ENCODE measurements at places on chromosomes 6 and 20. TPM values are rescaled to one million over a fixed set of nuclear protein-coding genes. Genes with fewer than 3 reads are reported as not detected.

Gene APOBEC2
- not detected for total RNA-seq

Gene ADGRF5
- total RNA-seq = 0.06 TPM

Gene BANF2
- not detected for total RNA-seq

Gene PSMG4
- 45.6 TPM for total RNA-seq

Gene PRRT1
- total RNA-seq = 2.8 TPM

Gene TRPC4AP
- total RNA-seq = 73.1 TPM

Gene HLA-DQB2
- not detected for total RNA-seq

Gene PLCB1
- 8.6 TPM for total RNA-seq

GRCh38 chr20:24870057-24870456 lies 79.0 kb upstream of the CST7 start:
- H3K36me3 ChIP-seq = no peaks in the 10 kb centered on the region
- H3K4me3 ChIP-seq = no peak overlapping the region

- H3K4me3 ChIP-seq = no peak overlapping the region
- no peaks in the 10 kb centered on the region for H3K27me3 ChIP-seq
- no peak for DNase-seq
- no peaks in the 10 kb centered on the region for H3K36me3 ChIP-seq
- H3K27ac ChIP-seq = no peak overlapping the region
Observed at GRCh38 chr6:27053738-27054137, 193.8 kb upstream of the PRSS16 start.

GRCh38 chr6:81933089-81933488 lies 180.6 kb upstream of the TENT5A start:
- no peaks in the 10 kb centered on the region for H3K4me1 ChIP-seq
- no peaks in the 10 kb centered on the region for H3K36me3 ChIP-seq
- no peak overlapping the region for H3K4me3 ChIP-seq
- no peak overlapping the region for H3K27ac ChIP-seq
- no peak for DNase-seq
- no peaks in the 10 kb centered on the region for H3K27me3 ChIP-seq

DNA sequence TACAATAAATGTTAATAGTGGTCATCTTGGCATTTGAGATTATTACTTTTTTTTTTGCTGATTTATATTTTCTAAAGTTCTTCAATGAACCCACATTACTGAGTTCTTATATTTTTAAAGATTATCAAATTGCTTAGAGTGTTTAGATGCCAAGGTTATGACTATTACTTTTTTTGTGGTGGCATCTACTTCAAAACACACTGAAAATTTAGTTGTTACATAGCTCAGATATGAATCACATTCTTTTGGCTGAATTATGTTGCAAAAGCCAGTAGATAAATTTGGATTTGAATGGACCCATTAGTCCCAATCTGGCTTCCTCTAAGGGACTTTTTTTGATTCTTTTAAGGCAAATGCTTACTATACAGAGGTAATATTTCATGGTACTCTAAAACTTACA lies 8.9 kb downstream of the UTRN start:
- no peaks in the 10 kb centered on the region for H3K4me1 ChIP-seq
- H3K36me3 ChIP-seq = peaks cover 34% of the 10 kb centered on the region
- H3K27me3 ChIP-seq = no peaks in the 10 kb centered on the region
- DNase-seq = no peak
- no peak overlapping the region for H3K27ac ChIP-seq

- DNase-seq = no peak
- no peak overlapping the region for H3K4me3 ChIP-seq
- no peaks in the 10 kb centered on the region for H3K36me3 ChIP-seq
- H3K4me1 ChIP-seq = peaks cover 4% of the 10 kb centered on the region
Observed at GRCh38 chr6:139290787-139291311, 949 bp downstream of the TXLNB start.

DNA sequence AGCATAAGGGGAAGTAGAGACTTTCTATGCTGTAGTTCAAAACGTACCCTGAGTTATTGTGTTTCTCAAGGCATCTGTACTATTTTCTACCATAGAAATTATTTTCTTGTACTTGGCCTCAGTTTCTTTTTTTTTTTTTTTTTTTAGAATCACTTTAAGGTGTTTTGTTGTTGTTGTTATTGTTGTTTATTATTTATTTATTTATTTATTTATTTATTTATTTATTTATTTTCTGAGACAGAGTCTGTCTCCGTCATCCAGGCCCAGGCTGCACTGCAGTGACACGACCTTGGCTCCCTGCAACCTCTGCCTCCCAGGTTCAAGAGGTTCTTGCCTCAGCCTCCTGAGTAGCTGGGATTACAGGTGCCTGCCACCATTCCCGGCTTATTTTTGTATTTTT lies 179.1 kb downstream of the GRIK2 start:
- H3K27ac ChIP-seq = no peak overlapping the region
- DNase-seq = no peak
- H3K4me1 ChIP-seq = no peaks in the 10 kb centered on the region
- no peaks in the 10 kb centered on the region for H3K36me3 ChIP-seq
- H3K27me3 ChIP-seq = no peaks in the 10 kb centered on the region

DNA sequence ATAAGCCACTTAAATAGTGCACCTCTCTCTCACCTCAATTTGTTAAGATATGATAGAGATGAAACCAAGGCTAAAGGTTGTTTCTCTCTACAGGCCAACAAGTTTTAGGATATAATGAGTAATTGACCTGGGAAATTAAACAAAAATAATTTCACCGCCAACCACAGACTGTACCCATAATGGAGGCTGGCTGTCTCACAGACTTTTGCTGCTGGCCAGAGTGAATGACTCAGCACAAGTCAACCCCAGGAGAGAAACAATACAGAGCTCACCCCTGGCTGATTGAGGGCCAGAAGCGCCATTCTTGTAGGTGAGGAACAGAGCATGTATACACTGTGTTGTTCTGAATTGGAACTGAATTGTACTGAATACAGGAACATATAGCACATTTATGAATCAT lies 99.9 kb downstream of the CAP2 start:
- no peaks in the 10 kb centered on the region for H3K4me1 ChIP-seq
- no peaks in the 10 kb centered on the region for H3K27me3 ChIP-seq
- no peak for DNase-seq

- peaks cover 2% of the 10 kb centered on the region for H3K36me3 ChIP-seq
- no peak overlapping the region for H3K4me3 ChIP-seq
- peaks cover 3% of the 10 kb centered on the region for H3K4me1 ChIP-seq
- no peaks in the 10 kb centered on the region for H3K27me3 ChIP-seq
- H3K27ac ChIP-seq = no peak overlapping the region
- DNase-seq = no peak
Observed at GRCh38 chr20:58312836-58313235, 3.3 kb downstream of the RAB22A start.

- H3K36me3 ChIP-seq = no peaks in the 10 kb centered on the region
- H3K4me1 ChIP-seq = no peaks in the 10 kb centered on the region
- no peak for DNase-seq
- H3K27ac ChIP-seq = no peak overlapping the region
- H3K27me3 ChIP-seq = peaks cover under 1% of the 10 kb centered on the region
- no peak overlapping the region for H3K4me3 ChIP-seq
Observed at GRCh38 chr6:165653196-165653595, 9.8 kb downstream of the PDE10A start.

DNA sequence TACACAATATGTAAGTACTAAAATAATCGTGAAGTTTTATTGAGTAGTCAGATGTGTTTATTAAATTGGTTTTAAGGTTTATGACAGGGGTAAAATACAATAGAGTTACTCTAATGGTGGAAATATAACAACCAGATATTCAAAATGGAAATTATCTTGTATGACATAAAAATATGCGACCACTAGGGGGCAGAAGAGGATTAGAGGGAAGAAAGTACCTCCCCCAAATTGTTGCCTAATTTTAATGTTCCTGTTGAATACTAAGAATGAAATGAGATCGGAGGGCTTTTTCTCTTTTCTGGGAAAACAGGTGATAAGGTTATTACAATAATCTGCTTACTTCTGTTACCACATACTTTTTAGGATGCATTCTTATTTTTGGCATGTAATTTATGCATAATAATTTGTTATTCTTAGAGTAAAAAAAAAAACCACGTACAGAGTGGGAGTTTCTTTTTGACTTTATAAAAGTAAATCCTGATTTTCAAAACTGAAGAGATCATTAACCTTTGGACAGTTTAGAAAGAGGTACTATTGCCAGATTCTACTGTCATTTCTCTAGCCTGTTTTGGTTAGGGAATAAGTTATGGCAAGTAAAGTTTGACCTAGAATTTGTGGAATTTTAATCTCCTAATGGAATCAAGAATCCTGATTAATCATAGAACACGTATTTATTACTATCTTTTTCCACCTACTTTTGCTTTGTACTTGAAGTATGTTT lies 159.2 kb downstream of the CD109 start:
- no peak overlapping the region for H3K27ac ChIP-seq
- H3K4me3 ChIP-seq = no peak overlapping the region
- no peak for DNase-seq
- no peaks in the 10 kb centered on the region for H3K27me3 ChIP-seq
- no peaks in the 10 kb centered on the region for H3K4me1 ChIP-seq

- no peak overlapping the region for H3K4me3 ChIP-seq
- no peak for DNase-seq
- no peaks in the 10 kb centered on the region for H3K36me3 ChIP-seq
- no peak overlapping the region for H3K27ac ChIP-seq
- H3K4me1 ChIP-seq = peaks cover 3% of the 10 kb centered on the region
- no peaks in the 10 kb centered on the region for H3K27me3 ChIP-seq
Observed at GRCh38 chr6:71139249-71139648, 149.4 kb upstream of the OGFRL1 start.

GRCh38 chr20:48175261-48175660 lies 390.0 kb upstream of the SULF2 start:
- DNase-seq = no peak
- no peaks in the 10 kb centered on the region for H3K36me3 ChIP-seq
- H3K4me1 ChIP-seq = peaks cover 2% of the 10 kb centered on the region

- H3K36me3 ChIP-seq = no peaks in the 10 kb centered on the region
- H3K27me3 ChIP-seq = no peaks in the 10 kb centered on the region
- no peak overlapping the region for H3K27ac ChIP-seq
Observed at GRCh38 chr6:72631480-72631879, 9.6 kb downstream of the KCNQ5 start.
